Upper lobe of right lung (tissue), 1 donor: ENCODE measurements at places on chromosomes 5 and 9. TPM values are rescaled to one million over a fixed set of nuclear protein-coding genes. Genes with fewer than 3 reads are reported as not detected.

GRCh38 chr5:159749146-159749545 is 167.1 kb upstream of the ADRA1B start:
- no peak for DNase-seq

GRCh38 chr5:127840198-127840524 is 137.0 kb downstream of the CCDC192 start:
- DNase-seq: no peak

The RLN1 gene
- not detected for total RNA-seq

DNA sequence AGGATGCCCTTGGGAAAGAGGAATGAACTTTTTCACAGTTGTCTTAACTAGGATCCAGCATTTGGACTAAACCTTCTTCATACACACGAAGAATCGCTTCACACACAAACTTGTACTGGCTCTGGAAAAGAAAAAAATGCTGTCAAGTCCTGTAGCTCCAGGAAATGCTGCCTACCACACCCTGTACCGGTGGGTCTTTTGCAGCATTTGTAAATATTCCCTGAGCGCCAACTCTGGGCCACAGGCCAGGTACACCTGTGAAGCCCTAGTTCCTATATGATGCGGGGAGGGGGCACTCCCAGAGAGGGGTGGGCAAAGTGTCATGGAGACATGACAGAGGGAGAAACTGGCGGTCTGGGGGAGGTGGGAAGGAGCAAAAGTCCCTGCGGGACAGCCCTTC is 58.7 kb upstream of the EPB41L4B start:
- no peak for DNase-seq

GRCh38 chr5:45225571-45226031 is 416.9 kb downstream of the MRPS30 start:
- no peak for DNase-seq

The ELAVL2 gene
- total RNA-seq: not detected

DNA sequence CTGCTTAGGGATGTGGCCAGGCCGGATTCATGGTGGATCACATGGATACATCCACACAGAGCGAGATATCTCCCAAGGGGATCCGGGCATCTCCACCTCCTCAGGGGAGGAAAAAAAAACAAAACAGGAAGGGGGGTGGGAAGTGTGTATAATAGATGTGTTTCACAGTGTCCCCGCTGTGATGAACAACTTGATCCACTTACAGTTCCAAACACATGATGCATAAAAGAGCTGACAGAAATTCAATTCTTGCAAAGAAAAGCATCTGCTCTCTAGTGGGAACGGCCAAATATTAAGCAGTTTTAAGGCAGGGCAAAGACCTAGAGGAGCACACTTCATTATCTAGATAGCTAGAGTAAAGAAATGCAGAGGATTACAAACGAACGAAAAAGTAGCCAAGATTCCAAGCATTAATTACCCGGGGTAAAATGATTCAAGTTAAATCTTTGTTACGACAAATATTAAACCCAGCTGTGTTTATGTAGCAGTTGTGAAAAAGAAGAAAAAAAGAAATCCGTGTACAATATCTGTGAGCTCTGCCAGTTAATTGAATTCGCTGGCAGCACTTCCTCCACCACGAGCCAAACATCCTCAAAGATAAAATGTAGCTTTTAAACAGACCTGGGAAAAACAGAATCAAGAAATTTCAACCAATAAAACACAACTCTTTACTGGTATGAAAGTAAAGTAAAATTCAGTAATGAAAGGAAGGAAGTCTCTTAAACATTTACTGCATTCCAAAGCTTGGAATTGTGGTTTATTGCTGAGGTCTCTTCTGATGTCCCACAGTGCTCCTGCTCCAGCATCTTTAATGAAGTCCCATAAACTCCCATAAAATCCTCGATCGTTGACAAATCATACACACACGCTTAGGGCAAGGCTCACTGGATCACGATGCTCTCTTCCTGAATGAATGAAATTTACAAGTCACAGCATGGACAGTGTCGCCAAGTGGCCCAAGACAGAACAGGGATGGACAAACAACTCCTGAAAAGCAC is 213.0 kb downstream of the CRB2 start:
- no peak for DNase-seq

DNA sequence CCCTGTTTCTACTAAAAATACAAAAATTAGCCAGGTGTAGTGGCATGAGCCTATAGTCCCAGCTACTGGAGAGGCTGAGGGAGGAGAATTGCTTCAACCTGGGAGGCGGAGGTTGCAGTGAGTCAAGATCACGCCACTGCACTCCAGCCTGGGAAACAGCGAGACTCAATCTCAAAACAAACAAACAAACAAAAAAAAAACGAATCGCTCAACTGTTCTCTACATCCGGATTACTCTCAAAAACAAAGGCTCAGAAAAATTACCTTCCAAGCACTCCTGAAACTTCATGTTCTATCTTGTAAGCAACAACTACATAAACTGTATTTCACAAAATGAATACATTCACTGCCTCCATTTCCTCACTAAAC is 14.0 kb downstream of the UBAP2 start:
- DNase-seq: peak; percentile 30

DNA sequence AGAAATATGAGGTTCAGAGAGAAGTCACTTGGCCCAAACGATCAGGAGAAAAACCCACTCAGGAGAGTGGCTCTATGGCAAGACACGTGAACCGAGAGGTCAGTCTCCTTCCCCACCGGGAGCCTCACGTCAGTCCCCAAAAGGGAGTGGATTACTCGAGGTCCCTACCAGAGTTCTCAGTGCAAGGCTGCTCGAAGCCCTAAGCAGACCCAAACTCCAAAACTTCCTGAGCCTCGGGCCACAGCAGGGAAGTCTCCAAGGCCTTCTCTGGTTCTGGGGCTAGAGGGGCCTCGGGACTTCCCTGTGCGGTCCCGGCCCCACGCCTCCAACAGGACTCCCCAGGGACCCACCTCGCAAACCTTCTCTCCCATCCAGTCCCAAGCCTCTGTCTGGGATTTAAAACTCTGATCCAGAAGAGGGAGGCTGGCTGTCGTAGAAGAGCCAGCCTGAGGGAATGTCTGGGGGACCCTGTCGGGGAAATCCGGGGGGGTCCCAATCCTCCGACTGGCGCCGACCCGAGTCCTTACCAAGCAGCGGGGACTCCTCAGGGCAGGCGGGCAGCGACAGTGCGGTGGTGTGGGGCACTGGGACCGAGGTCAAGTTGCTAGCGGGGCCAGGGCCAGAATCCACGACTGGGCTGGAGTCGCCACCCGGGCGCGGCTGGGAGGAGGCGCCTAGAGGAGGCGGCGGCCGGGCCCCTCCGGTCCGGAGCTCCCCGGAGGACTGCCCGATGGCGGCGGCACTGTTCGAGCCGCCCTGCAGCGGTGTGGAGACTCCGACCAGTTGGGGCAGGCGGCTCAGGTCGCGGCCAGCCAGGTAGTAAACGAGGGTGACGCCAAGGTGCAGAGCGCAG is 679 bp downstream of the B4GALT1 start:
- DNase-seq: no peak

The CREB3 gene
- total RNA-seq: 34.9 TPM

DNA sequence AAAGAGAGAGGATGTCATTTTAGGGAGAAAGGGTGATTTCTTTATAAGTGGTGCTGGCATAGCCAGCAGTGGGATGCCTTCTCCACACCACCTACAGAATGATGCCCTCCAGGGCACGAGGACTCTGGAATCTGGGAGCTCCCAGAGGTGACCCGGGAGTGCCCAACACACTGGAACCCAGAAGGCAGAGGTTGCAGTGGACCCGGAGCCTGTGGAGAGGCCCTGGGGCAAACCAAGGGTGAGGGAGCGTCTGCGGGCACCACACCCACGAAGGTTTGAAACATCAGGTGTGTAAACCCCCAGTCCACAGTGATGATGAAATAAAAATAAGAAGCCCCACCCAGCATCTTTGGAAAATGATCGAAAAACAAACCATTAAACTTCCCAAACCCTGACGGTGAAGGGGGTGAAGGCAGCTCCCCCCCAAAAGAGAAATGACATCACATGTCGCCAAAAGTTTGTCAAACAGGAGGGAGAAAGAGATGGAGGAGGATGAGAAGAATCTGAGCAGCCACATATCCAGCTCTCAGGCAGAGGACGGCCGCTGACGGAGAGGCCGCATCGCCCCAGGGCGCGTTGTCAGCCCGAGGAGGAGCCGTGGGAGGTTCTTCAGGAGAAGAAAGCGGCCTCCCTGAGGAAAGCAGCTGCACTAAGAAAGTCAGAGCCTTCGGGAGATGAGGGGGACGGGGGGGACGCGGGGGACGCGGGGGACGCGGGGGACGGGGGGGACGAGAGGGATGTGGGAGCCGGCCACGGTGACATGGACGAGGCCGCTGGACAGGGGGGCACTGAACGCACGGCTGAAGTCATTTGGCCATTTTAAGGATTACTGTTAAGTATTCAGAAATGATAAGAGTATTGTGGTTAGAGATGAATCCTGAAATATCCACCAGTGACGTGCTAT is 43.1 kb upstream of the NSMF start:
- DNase-seq: no peak

DNA sequence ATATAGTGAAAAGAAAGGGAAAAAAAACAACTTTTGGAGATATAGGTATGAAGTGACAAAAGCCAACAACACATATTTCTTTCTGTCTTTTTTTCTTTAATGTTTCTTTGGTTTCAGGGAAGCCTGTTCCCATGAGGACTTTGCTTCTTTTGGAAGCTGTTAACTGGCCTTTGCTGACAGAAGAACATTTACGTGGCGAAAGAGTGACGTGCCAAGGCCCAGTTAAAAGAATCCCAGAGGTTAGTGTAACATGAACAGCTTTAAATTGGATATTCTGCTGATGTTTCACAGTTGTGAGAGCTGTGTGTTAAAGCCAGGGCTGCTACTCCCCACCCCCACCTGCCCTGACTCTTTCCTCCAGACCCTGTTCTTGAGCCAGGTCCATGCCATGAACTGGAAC is 275.9 kb downstream of the CRB2 start:
- DNase-seq: no peak

The DDX4 gene
- not detected for total RNA-seq

- no peak for DNase-seq
Observed at GRCh38 chr9:123772374-123772773, 157.6 kb downstream of the DENND1A start.

GRCh38 chr9:136364942-136365774 is 1.6 kb upstream of the DNLZ start:
- no peak for DNase-seq

- peak; percentile 55 for DNase-seq
Observed at GRCh38 chr5:371811-372555, 50.5 kb downstream of the AHRR start.

GRCh38 chr9:130042406-130042884 is 544 bp downstream of the FNBP1 start:
- DNase-seq: peak; percentile 76

DNA sequence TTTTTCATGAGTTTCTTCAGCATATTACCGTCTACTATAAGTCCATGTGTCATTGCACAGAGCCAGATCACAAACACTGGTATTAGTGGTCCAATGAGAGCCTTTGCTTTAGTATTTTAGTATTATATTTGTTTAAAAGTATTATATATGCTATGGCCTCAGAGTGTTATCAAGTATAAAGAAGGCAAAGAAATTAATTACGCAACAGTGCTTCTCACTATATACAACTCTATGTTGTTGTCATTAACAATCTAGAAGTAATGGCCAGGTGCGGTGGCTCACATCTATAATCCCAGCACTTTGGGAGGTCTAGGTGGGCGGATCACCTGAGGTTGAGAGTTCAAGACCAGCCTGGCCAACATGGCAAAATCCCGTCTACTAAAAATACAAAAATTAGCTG is 47.1 kb upstream of the RAPGEF6 start:
- no peak for DNase-seq

DNA sequence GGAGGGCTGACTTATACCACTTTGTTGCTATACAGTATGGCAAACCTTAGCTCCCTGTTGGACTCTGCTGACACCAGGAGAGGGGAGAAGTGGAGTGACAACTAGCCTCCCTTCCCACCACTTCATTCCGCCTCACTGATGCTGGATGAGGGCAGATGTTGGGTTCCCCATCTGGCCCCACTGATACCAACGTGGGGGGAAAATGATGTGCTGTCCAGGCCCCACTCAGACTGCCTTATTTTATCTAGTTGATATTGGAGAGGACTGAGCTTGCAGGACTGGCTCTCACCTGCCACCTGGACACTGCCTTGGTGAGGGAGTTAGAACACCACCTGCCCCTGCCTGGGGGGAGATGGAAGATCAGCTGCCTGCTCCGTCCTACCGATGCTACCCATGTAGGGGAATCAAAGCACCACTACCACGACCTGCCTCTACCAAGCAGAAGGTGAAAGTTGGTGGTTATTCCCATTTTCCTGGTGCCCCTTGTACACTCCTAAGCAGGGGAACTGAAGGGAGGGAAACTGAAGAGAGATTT is 292.1 kb downstream of the GADD45G start:
- no peak for DNase-seq

The CDX1 gene
- not detected for total RNA-seq

The C9 gene
- total RNA-seq: not detected

DNA sequence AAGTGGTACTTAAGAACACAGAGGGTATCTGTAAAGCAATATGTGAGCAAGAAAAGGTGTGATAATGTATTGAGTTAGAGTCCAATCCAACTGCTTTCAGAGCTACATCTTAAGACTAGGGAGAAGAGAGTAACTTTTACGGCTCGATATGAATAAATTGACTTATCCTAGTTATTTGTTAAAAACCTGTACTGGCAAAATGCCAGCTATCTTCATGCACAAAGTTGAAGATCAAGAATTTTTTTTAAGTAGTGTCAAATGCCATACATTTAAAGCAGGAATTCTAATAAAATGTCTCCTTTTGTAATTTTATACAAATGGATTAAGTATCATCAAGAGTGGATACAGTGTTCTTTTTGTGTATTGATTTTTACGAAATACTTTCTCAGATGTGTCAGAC is 305.2 kb downstream of the KIAA0825 start:
- no peak for DNase-seq

The PCDHGA4 gene
- total RNA-seq: 3.9 TPM

The PCBD2 gene
- 11.2 TPM for total RNA-seq

DNA sequence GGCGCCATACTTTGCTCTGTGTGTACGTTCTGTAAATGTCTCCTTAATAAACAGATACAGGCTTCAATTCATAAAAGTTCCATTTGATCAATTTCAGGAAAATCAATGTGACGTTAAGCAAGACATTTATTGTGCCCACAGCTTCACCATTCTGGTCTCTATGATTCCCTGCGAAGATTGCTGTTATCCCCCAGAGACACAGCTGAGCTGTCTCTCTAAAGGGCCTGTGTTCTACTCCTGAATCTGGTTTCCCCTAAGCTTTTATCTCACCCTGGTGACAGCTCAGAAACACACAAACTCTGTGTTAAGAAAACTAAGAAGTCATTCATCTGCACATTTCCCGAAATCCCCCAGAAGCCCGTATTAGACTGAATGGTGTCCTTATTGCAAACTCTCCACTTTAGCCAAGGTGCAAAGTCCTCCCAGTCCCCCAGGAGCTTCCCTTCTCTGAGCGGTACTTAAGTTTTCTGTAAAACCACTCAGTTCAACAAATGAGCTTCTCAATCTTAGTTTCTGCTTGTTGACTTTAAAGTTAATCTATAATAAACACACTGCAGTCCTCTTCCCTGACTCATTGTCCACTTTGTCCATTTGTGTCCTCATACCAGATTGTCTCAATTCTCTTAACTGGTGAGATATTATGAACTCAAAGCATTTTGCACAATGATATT is 1.4 kb upstream of the C5orf15 start:
- DNase-seq: no peak
